ENCODE measurements at places on chromosomes 5 and 9. TPM values are rescaled to one million over a fixed set of nuclear protein-coding genes. Genes with fewer than 3 reads are reported as not detected.

- no peak for DNase-seq
Observed at GRCh38 chr5:91225848-91226686, 157.1 kb downstream of the ARRDC3 start.

Gene CCDC180
- total RNA-seq, result 4.8 TPM

Gene PDLIM4
- total RNA-seq, result 133 TPM

Gene LSM11
- 15.5 TPM for total RNA-seq

Gene PCYOX1L
- total RNA-seq, result 2.5 TPM

GRCh38 chr9:13575558-13575957 lies 296.1 kb upstream of the MPDZ start:
- no peak for DNase-seq

Gene CMYA5
- 6.7 TPM for total RNA-seq

DNA sequence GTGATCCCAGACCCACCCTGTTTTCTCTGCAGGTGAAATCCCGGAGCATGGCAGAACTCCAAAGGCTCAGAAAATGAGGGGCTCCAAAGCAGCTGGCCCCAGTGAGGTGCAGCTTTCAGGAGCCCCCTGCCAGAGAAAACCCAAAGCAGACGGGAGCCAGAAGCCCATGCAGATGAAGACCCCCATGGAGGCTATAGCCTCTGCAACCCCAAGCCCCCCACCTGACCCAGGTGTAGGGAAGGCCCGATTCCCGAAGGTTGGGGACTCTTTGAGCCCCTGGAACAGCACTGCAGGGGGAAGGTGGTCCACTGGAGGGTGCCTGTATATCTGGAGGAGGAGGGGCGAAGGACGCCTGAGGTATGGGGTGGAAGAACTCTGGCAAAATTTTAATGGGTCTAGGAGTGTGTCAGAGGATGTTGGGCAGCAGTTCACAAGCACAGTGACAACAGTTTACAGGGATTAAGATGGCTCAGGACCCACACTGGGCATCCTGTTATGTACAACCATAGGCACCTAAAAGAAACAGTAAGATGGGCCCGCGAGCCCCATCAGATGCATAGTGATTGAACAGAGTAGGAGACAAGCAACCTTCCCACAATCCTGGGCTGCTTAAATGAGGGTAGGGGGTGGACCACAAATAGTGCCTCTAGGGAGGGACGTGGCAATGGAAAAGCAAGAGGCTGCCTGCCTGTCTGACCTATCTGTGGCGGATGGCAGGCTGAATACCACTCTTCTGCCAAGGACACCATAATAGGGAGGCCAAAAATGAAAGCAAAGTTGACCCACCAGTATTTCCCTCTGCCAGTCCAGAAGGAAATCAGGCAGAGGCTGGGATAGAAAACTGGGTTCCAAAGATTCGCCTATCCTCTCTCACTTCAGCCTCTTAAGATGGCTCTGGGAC lies 16.4 kb upstream of the ANXA6 start:
- no peak for DNase-seq

DNA sequence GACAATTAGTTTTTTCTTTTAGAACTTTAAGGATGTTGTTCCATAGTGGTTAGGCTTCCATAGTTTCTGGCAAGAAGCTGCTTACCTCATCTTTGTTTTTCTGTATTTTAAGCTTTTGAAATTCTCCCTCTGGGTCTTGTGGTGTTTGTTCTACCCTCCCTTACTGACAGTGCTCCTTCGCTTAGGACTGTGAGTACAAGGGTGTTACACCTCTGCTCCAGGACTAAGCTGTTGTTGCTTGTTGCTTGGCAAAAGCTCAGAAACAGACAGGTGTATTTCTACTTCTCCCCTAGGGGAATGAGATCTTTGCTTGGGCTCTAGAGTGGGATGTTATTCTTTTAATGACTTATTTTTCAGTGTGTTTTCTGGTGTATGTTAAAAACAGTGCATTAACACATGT lies 225.2 kb downstream of the WDR70 start:
- no peak for DNase-seq

DNA sequence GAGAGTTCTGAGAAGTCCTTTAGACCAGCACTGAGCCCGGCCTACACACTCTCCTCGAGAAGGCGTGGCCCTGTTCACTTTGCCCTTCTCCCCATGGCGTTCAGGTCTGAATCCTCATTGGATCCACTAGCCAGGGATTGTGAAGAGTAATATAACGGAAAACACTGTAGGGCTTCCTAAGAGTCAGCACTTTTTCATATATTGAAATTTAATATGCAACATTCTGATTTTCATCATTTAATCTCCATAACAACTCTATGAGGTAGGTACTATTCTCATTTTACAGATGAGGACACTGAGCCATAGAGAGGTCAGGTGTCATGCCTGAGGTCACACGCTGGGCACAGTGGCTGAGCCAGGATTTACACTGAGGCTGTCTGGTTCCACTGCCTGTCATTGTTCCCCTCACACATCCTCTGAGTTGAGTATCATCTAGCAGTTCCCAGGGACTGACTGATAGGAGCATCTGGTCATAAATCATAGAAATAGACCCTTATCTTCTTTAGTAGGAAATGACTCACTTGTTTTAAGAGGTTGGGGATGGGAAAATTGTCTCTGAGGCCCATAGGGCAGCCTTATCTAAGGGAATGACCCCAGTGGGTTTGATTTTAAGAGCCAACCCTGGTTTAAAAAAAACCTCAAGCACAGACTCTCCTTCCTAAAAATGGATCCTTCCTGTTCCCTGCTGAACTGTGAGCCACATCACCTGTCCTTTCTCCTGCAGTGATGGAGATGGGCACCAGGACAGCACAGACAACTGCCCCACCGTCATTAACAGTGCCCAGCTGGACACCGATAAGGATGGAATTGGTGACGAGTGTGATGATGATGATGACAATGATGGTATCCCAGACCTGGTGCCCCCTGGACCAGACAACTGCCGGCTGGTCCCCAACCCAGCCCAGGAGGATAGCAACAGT lies 41.2 kb downstream of the THBS4 start:
- DNase-seq, result no peak

Gene GHR
- 22.8 TPM for total RNA-seq

Gene PNPLA7
- 9.5 TPM for total RNA-seq

- DNase-seq, result no peak
Observed at GRCh38 chr5:218457-219291, 554 bp downstream of the SDHA start.

Gene SOX30
- not detected for total RNA-seq

Gene BTNL3
- 0.36 TPM for total RNA-seq

DNA sequence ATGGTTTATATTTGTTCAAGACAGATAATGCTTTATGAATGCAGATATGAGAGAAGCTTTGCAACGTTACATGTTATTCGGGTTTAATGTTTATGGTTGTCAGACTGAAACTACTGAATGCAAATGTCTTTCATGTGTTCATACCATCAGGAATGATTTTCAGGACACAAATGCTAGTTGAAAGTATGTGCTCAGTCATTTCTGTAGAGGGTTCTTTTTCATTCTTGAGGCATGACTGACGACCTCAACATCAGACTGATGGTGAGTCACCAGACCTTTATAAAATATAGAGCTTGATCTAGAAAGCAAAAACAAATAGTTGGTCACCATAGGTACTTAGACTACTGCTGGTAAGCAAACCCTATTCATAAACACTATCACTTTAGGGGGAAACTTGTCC lies 287.3 kb upstream of the NUDT12 start:
- DNase-seq, result no peak

DNA sequence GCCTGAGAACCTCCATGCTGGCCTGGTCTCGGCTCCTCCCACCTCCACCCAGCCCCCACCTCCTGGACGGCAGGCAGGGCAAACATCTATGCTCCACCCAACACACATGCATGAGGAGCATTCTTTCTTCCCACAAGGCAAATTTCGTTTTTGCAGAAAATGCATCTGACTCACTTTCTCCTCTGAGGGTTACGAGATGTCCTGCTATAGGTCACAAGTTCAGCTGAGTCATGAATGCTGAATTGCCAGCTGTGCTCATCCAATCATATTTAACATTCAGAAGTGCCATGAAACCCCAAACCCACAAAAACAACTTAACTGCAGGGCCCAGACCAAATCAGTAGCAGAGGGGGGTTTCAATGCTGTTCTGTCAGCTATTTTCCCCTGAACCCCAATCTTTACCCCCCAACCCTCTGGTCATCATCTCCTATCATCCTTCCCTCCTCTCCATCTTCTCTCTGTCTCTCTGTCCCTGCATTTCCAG lies 39.0 kb upstream of the OSMR start:
- DNase-seq, result no peak

GRCh38 chr9:97525451-97525850 lies 24.0 kb downstream of the TMOD1 start:
- DNase-seq, result no peak

Gene CCDC192
- not detected for total RNA-seq

DNA sequence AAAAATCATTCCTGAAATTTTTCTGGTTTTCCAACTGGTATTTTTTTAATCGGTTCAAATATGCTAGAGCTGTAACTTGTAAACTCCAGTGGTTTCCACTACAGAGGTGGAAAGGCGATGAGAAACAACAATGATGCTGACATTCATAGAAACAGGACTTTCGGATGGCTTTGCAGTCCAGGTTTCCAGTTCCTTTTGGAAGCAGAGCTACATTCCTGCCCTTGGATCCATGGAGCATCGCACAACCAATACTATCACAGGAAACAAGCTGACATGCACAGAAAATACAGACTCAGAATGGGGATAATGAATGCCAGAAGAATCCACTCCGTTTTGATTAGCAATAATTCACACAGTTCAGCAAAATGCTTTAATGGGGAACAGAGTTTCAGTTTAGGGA lies 140.0 kb downstream of the EPB41L4A start:
- DNase-seq, result no peak

Gene INSL6
- not detected for total RNA-seq

GRCh38 chr5:32170303-32171151 lies 3.6 kb downstream of the GOLPH3 start:
- no peak for DNase-seq

DNA sequence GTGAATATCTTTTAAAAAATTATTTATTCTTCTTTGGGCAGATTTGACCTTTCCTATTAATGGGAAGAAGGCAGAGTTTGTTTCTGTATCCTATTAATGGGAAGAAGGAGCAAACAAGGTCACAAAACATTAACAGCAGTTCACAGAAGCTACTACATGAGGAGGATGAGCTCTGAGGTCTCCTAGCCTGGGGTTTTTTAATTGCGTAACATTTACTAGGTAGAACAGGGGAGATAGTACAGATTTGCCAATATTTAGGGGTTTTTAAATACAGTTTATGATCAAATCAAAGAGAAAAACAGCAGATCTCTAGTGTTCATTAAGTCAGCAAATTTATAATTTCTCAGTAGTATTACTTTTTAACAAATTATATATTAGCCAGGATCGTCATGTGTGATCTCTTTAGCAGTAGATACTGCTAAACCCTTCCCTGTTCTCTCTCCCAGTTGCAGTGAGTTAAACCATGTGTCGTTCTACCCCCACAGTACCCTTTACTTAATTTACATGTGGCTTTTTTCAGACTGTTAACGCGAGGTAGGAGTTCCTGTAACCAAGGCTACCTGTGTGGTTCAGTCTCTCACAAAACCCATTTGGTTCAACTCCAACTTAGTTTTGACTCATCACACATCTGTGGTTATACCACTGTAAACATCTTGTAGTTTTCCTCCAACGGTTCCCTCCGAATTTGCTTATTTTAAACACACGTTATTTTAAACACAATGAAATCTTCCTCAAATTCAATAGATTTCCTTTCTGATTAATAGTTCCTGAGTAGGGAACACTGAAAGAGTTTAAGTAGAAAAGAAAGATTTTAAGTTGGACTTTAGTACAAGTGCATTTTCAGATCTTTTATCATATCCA lies 13.3 kb downstream of the SLC25A46 start:
- DNase-seq, result no peak

GRCh38 chr9:6640268-6641051 lies 5.1 kb downstream of the GLDC start:
- DNase-seq, result peak; percentile 46

Gene FOXD4
- not detected for total RNA-seq

DNA sequence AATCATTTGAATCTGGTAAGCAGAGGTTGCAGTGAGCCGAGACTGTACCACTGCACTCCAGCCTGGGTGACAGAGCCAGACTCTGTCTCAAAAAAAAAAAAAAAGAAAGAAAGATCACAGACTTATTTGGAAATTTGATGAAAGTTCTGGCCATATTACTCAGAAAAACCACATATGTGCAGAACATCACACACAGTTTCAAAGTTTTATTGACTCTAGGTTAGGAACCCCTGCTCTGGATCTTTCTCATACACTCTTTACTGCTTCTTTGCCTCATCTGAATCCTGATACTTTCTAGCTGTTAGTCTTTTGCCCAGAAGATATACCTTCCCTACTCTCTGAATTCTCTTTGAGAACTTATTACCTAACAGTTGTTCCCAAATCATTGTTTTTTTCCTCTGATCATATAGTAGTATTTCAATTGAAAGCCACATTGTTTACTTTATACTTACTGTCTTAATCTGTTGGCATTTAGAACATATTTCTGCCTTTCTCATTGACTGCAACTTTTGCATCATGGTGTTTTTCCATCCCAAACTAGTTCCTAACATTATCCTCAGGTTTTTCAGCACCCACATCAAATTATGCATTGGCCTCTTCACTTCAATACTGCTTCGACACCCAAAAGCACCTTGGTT lies 68.7 kb downstream of the LNPEP start:
- no peak for DNase-seq

- DNase-seq, result no peak
Observed at GRCh38 chr9:134127616-134128015, 8.3 kb upstream of the WDR5 start.

DNA sequence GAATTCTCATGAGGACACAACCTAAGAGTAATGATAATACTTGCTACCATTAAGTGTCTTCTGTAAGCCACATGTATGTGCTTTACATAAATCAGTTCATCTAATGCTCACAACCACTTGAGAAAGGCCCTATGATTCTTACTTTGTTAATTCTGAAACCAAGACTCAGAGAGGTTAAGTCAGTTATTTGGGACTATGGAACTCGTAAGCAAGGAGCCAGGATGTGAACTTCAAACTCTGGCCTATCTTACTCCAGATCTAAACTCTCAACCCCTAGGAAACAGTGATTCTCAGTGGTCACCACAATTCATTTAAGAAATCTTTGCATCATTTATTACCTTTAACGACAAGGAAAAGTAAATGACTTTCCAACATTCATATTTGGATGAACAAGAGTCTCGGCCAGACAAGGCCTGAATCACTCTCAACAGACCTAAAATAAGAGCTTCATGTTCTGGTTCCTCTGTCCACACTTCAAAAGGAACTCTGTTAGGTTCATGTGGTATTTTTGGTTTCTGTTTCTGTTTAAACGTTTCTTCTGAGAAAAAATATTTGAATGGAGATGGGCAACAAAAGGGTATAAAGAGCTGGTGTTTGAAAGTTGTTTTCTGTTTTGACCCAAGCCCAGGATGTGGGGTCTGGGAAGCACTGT lies 104.8 kb downstream of the LPAR1 start:
- no peak for DNase-seq

Gene ZNF366
- 2.2 TPM for total RNA-seq

- no peak for DNase-seq
Observed at GRCh38 chr5:110823571-110823970, 84.8 kb downstream of the SLC25A46 start.

- peak; percentile 90 for DNase-seq
Observed at GRCh38 chr5:141681695-141682641, at the start of gene ARAP3. TSS of gene ARAP3 (minus strand) at chr5:141682230. CDS start at chr5:141680486, 1,744 bp downstream.

- no peak for DNase-seq
Observed at GRCh38 chr9:73151653-73152542, at the start of gene ANXA1. TSS of gene ANXA1 (plus strand) at chr9:73151865. CDS start at chr9:73158536, 6,671 bp downstream.

GRCh38 chr5:80010754-80011392 lies 19.8 kb upstream of the MTX3 start:
- no peak for DNase-seq

Gene ITK
- total RNA-seq, result 2.0 TPM

- DNase-seq, result no peak
Observed at GRCh38 chr9:126636983-126637798, 23.5 kb downstream of the LMX1B start.

All from sigmoid colon (tissue), 7 donors.